CD4-positive, alpha-beta T cell treated with Interleukin-21 for 1 hour (primary cell): ENCODE measurements at places on chromosomes 4 and X.

GRCh38 chr4:119498527-119498926 is 130.1 kb downstream of the PDE5A start:
- DNase-seq, result no peak

DNA sequence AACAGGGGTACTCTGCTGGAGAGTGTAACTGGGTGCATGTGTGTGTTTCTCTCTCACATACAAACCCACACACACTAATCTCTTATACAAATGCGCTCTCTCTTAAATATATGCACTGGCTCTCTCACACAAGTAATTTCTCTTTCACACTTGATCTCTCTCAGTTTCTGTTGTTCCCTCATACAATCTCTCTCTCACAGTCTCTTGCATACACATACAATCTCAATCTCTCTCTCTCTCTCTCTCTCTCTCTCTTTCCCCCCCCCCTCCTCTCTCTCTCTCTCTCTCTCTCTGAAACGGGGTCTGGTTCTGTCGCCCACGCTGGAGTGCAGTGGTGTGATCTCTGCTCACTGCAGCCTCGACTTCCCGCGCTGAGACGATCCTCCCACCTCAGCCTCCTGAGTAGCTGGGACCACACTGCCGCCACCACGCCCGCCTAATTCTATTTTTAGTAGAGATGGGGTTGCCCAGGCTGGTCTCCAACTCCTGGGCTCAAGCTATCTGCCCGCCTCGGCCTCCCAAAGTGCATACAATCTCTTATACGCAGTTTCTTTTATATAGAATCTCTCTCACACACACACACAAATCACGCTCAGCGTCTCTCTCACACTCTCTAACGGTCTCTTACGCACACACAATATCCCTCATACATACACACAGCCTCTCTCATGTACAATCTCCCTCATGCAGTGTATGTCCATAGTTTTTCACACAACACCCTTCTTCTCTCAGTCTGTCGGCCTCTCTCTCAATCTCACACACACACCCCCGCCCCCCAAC is 518 bp upstream of the FAM241A start:
- DNase-seq, result no peak

DNA sequence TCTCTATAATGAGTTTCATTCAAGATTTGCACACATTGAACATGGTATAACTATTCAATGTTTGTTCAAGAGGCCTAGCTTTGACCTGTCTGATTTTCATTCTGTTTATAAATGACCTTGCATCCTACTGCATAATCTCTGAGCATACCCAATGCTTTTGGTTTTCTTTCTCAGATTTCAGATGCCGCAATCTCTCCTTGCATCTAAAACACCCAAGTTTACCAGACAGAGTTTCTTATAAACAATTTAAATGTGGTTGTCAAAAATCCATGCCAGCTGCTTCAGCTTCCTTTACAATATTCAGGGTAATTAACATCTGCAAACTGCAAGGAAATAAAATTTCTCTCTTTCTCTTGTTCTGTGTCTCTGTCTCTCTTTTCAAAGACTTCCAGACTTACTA is 123.0 kb upstream of the PCDH18 start:
- DNase-seq, result no peak

GRCh38 chr4:27003642-27004113 is 143.0 kb downstream of the STIM2 start:
- DNase-seq, result peak; percentile 21

DNA sequence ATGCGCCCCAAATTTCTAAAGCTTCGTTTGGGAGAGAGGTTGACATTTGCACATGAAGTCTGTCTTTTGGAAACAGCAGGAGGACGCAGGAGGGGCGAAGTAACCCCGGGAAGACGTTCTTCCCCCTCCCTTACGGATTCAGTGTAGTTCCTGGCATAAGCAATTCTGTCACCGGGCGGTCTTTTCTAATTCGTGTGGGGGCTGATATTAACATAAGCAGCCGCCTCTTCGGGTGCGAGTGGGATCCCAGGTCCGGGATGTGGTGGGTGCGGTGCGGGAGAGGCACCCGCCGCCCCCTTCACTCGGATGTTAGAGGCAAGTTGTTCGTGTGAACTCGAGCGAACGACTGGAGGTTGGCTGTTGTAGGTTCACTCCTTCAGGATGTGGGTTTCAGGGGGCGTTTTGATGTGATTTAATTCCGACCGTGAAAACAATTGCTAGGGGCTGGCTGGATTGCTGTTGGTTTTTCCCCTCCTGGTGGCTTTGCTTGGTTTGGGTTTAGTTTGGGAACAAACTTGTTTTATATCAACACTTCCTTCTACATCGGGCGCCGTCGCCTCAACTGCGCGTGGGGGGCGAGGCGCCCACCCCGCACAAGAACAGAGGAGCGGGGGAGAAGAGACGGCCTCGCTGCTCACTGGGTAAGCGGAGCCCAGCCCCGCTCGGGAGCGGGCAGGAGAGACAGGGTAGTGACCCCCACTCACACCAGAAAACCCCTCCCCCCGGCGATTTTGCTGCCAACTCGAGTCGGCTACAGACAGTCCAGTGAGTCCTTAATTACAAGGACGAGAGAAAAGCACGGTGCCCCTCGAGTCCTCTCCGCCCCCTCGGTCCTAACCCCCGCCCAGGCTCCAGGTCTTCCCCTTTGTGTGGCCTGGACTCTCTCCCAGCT is 2.9 kb upstream of the LEF1 start:
- peak; percentile 62 for DNase-seq

GRCh38 chrX:148376342-148376741 is 124.1 kb upstream of the AFF2 start:
- no peak for DNase-seq

- DNase-seq, result peak; percentile 34
Measured at GRCh38 chr4:74189331-74190043, 31.6 kb downstream of the MTHFD2L start.

- no peak for DNase-seq
Measured at GRCh38 chr4:41448934-41449333, 89.0 kb upstream of the LIMCH1 start.

- DNase-seq, result no peak
Measured at GRCh38 chr4:68272380-68272779, 26.9 kb upstream of the TMPRSS11B start.
